ENCODE measurements at places on chromosomes 4 and X.
A peak's percentile ranks its signal among the peaks of the same experiment; 100 is the strongest.

DNA sequence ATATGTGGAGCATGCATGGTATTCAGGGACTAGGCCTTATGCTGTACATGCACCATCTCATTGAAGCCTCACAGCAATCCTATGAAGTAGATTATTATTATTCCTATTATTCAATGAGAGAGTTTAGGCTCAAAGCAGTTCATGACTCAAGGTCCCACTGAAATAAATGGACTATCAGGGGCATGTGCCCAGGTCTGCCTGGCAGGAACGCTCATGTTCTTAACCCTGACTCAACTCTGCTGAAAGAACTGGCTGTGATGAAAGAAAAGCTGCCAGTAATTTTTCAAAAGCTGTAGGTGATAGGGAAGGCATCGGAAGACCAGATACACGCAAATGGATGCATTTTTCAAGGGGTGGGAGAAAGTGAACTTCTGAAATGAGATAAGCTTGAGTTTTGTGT lies 243.4 kb downstream of the PTTG2 start:
- H3K27me3 ChIP-seq: no peaks in the 10 kb centered on the region
- no peaks in the 10 kb centered on the region for H3K4me1 ChIP-seq
- H3K4me3 ChIP-seq: no peak overlapping the region
- no peaks in the 10 kb centered on the region for H3K36me3 ChIP-seq
- H3K27ac ChIP-seq: no peak overlapping the region

DNA sequence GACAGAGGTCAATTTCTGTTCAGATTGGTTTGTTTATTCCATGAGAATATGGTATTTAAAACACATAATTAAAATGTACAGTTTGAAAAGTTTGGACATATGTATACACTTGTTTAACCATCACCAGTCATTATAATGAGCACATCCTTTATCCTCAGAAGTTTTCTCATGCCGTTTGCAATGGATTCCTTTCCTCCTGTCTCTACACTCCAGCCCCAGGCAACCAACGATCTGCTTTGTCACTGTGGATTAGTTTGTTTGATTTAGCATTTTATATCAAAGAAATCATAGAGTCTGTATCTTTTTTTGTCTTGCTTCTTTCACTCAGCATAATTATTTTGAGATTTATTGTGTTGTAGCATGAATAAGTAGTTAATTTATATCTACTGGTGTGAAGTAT lies 243.0 kb upstream of the TRAM1L1 start:
- H3K27ac ChIP-seq: no peak overlapping the region
- no peaks in the 10 kb centered on the region for H3K27me3 ChIP-seq
- no peak for DNase-seq

DNA sequence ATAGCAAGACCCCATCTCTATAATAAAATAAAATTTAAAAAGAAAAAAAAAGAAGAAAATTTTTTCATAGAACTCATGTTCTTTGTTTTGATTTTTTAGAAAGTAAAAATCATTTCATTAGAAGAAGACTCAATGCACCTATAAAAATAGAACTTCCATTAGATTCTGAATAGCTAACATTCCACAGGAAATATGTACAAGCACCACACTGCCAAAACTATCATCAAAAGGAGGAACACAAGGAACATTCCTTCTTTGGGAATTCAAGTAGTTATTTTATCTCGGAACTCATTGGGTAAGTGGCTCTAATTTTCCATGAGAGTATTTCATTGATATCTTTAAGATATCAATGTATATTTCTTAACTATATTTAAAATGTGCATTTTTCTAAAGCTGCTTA lies 157.6 kb downstream of the CAMK2D start:
- no peak overlapping the region for H3K4me3 ChIP-seq
- no peak overlapping the region for H3K27ac ChIP-seq
- no peaks in the 10 kb centered on the region for H3K36me3 ChIP-seq
- no peaks in the 10 kb centered on the region for H3K27me3 ChIP-seq

- no peaks in the 10 kb centered on the region for H3K27me3 ChIP-seq
- no peaks in the 10 kb centered on the region for H3K4me1 ChIP-seq
- H3K4me3 ChIP-seq: no peak overlapping the region
- no peaks in the 10 kb centered on the region for H3K36me3 ChIP-seq
- no peak overlapping the region for H3K27ac ChIP-seq
- no peak for DNase-seq
These were observed 232.9 kb upstream of the GIMD1 start for GRCh38 chr4:106601519-106601918.

GRCh38 chr4:170581322-170581721 lies 491.6 kb upstream of the AADAT start:
- H3K4me3 ChIP-seq: no peak overlapping the region
- no peak for DNase-seq
- H3K27ac ChIP-seq: no peak overlapping the region
- H3K36me3 ChIP-seq: no peaks in the 10 kb centered on the region
- H3K4me1 ChIP-seq: no peaks in the 10 kb centered on the region

- no peak for DNase-seq
- no peaks in the 10 kb centered on the region for H3K36me3 ChIP-seq
- H3K4me1 ChIP-seq: peaks cover 34% of the 10 kb centered on the region
- no peak overlapping the region for H3K27ac ChIP-seq
- H3K27me3 ChIP-seq: no peaks in the 10 kb centered on the region
- no peak overlapping the region for H3K4me3 ChIP-seq
These were observed 81.0 kb upstream of the KLF3 start for GRCh38 chr4:38582889-38583470.

- peak; percentile 3 for DNase-seq
- no peaks in the 10 kb centered on the region for H3K36me3 ChIP-seq
- H3K27ac ChIP-seq: no peak overlapping the region
- H3K27me3 ChIP-seq: no peaks in the 10 kb centered on the region
- no peaks in the 10 kb centered on the region for H3K4me1 ChIP-seq
These were observed 130.4 kb upstream of the RADX start for GRCh38 chrX:106481341-106481740.

Measured in CD14-positive monocyte (primary cell).